ENCODE measurements at places on chromosomes 3 and 15.

DNA sequence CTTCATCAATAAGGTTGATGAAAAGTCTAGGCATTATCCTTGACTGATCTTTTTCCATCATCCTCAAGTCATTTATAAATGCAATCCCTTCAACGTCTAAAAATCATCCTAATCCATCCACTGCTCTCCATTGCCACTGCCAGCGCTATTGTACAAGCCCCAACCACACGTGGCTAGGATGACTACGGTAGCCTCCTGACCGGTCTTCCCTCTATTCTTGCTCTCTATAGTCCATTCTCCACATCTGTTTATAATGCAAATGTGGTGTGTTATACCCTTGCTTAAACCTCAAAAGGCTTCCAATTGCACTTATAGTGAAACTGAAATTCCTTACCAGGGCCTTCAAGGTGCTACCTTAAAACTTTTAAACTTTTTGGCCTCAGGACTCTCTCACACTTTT is 410.6 kb upstream of the ADAMTS9 start:
- DNase-seq, result no peak

DNA sequence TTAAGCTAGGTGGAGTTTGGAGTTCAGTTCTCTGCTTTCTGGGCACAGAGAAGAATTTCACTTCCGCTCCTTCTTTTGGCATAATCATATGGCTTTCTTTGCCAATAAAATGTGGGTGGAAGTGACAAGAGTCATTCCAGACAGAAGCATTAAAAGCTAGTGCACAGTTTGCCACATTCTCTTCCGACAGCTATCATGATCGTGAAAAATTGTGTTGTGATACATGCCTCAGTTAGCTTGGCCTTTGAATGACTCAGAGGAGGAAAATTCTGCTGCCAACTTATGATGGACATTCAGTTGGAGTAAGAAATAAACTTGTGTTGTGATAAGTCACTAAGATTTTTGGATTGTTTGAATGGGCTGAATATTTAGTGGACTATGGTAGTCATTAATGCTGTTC is 291.7 kb upstream of the SATB1 start:
- no peak for DNase-seq

DNA sequence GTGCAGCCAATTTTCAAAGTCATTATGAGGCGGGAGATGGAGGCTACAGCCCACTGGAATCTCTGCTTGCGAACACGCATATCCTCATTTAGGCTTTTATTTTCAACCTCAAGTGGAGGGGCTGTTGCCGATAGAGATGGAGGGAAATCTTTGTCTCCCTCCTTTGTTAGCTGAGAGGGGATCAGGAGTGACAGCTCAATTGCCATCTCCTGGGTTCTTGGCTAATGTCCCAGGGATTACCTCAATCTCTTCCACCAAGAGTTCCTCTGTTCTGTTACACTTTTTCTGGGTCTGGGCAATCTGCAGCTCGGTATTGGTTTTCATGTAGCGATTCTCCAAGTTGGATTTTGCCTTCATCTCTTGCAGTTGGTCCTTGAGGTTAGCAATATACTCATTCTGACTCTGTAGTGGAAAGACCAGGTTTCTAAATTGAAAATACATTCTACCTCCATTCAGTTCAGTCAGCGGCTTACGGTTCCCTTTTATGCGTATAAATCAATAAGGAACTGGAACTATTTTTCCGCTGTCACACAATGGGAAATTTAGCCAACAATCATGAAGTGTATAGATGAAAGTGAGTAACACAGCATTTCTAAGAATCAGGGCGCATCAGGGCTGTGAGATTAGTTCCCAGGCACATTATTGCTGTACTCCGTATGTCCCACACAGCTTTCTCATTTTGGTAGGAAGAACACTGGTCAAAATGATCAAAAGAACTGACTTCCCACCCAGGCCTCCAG is 36.2 kb upstream of the RPL35A start:
- DNase-seq, result no peak

DNA sequence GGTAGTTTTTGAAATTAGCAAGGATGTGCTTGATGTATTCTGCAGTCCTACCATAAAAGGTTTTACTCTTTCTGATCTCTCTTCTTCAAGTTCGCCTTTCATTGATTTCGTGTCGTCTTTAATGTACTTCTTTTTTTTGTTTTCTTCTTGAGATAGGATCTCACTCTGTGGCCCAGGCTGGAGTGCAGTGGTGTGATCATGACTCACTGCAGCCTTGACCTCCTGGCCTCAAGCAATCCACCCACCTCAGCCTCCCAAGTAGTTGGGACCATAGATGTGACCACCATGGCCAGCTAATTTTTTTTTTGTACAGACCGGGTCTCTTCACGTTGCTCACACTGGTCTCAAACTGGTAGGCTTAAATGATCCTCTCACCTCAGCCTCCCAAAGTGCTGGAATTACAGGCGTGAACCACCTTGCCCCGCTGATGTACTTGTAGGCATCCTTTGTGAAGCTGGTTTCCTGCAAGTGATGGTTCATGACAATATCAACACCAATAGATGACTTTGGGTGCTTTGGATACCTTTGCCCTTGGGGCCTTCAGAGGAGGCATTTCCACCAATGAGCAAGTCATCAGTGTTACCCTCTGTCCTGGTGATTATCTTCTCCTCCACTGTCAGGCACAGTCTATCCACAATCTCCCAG is 28.9 kb upstream of the RNF7 start:
- DNase-seq, result no peak

DNA sequence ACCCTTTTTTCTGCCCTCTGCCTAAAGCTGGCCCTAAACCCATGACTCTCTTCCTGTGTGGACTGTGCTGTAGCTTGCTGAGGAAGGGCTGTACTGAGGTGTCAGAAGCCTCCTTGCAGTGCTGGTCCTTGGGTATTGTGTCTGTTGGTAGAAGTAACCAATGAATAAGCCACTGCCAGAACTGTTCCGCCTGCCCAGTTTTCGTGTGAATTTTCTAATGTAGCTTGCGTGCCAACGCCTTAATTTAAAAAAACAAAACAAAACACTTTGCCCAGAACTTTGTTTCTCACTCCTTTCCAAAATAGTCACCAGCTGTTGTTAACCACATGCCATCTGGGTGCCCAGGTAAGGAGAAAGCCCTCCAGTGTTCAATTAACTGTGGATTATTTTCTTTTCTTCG is 101.9 kb downstream of the KLHL25 start:
- no peak for DNase-seq

- DNase-seq, result no peak
These were observed 529.3 kb downstream of the MECOM start for GRCh38 chr3:169134194-169134593.

DNA sequence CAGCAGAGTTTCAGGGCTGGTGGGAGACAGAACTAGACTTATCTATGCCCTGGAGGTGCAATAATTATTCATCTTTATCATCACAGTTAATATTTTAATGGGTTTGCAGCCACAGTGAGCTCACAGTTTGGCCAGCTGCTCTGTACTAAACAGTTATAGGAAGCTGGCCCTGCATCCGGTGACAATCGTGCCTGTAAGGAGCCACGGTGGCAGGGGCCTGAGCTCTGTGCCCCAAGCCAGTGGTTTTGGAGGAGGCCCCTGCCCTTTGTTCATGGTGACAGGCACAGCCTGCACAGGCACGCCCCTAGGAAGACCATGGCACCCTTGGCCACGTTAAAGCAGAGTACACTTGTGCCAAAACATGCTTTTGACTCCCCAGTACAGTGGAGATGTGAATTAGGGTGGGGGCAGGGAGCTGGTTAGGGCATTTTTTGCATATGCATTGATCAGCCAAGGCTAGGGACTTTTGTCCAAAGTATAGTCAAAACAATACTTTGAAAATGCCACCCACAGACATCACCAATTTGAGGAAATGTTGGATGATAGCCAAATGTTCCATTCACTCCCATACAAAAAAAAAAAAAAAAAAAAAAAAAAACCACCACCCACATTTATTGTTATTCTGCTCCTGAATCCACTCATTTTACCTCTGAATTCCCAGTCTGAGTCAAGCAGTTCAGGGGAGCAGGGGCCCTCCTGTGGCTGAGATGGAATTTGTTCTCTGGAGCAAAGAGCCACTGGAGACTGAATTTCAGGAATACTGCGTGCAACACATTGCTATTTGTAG is 3.4 kb upstream of the RFTN1 start:
- DNase-seq, result peak; percentile 41

- no peak for DNase-seq
These were observed 58.5 kb upstream of the FAM174B start for GRCh38 chr15:92714077-92714476.

- DNase-seq, result no peak
These were observed 71.9 kb downstream of the PFN2 start for GRCh38 chr3:149898771-149899170.

- DNase-seq, result no peak
These were observed 973.4 kb downstream of the ROBO1 start for GRCh38 chr3:78794431-78794830.

DNA sequence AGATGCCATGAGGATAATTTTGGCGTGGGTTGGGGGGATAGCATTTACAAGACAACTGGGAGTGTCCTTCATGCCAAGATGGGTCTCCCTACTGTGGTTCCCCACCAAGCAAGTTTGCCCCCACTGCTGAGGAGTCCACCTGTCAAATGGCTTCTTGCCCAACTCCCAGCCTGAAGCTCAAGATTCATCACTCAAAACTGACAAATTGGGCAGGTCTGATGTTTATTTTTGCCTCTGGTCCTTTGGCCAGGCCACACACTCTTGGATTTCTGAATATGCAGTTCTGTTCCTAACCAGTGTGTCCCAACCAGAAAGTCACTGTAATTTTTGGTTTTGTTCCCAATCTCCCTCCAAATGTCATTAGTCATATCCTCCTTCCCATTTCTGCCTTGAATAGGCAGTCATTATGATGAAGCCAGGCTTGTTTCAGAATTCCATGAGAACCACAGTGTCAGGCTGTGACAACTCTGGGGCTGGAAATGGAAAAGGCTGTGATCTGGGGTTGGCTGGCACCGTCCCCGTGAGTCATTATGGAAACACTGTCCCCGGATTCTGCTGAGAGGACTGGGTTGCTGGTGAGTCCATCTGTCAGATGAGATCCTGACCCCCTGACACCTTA is 29.3 kb upstream of the MEF2A start:
- DNase-seq, result no peak

- no peak for DNase-seq
These were observed 1002.8 kb downstream of the NAALADL2 start for GRCh38 chr3:175861916-175862315.

DNA sequence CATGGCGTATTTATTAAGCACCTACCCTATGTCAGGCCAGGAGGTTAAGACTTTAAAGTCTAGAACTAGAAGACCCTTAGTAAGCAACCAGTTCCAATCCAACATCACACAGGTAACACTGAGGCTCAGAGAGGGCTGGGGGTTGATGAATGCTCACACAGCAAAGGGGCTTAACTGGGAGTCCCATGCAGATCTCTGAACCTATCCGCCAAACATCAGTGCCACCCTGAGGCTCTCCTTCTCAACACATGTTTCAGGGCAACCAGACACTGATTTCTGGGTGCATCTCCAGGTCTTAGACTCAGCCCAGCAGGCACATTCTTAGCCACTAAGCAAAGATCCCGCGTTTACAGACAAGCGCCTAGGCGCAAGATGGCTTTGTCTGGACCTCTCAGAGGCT is 92.0 kb upstream of the SLC6A11 start:
- DNase-seq, result no peak

DNA sequence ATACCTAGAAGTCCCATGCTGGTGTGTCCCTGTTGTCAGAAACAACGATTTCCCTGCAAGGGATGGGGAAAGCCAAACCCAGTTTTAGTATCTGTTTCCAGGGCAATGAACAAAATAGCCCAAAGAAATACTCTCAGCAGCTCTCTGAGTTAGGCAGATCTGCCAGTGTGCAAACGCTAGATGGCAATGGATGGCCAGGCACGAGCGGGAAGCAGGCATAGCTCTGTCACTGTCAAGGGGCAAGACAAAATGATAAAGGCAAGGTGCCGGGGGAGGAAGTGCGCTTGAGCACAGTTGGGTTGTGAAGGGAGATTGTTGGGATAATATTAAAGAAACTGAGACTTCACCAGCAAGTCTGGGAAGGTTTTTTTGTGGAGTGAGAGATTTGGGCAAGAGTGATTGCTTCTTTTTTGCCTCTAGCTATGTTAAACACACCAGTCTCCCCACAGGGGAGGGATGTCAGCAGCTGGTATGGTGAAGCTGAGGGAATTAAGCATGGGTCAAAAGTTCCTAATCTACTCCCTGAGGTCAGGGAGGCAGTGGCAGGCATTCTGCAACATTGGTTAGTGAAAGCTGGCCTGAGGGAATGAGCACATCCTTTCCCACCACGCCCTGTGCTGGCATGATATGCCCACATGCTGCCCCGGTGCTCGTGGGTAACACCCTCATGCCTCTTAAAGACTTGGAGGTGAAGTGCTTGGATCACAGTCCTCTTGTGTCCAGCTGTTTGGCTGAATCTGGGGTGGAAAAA is 117.5 kb downstream of the PDCD6IP start:
- DNase-seq, result no peak

GRCh38 chr3:95154766-95155165 is 1091.9 kb downstream of the NSUN3 start:
- DNase-seq, result peak; percentile 10

- DNase-seq, result peak; percentile 66
These were observed 29.4 kb downstream of the LYSMD4 start for GRCh38 chr15:99703603-99704443.

DNA sequence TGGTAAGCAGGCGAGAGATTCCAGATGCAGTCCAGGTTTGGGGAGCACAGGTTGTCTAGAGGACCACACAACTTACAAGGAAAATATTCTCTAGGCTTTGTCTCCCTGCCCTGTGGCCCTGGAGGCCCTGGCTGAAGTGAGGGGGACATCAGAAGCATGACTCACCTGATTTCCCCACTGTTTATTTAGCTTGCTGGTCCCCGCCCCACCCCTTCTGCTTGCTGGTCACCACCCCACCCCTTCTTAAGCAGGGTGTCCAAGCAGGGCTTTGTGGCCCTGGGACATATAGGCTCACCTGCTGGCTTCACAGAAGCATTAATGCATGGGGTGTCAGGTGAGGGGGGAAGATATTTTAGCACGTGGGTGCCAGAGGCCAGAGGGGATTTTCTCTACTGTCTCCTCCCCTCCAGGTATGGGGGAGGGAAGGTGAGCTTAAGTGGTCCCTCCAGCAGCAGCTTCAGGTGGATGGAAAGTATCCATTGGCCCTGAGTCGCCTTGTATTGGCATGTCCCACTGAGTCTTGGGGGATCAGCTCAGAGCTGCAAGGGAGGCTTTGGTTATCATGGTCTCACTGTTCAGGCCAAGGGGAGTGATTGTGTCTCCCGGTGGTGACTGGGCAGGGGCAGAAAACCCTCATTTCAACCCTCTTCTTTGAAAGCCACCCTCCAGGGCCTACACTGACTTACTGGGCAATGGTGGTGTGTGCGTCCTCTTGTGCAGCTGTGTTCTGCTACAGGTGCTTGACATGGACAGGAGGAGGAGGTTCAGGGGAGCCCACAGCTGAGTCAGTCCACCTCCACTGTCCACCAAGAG is 49.8 kb downstream of the GASK1A start:
- DNase-seq, result no peak

- DNase-seq, result no peak
These were observed 327.5 kb upstream of the UMPS start for GRCh38 chr3:124402791-124403190.

DNA sequence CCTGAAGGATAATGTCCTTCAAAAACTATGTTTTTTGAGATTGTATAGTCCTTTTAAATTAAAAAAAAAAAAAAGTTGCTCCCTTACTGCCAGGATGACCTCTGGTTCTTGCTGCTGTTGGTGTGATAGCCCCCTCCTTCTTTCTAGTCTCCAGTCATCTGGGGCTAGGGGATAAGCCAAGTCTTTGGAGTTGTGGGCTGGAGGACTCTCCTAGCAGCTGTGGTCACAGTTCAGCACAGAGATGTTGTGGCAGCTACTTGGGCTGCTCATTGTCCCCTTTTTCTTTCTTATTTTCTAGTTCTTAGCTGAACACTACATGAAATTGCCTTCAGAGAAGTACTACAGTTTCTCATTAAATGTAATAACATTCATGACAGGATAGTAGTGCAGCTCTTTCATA is 39.2 kb upstream of the APH1B start:
- DNase-seq, result no peak
